HTR-8/SVneo (cell line): ENCODE measurements at places on chromosomes 3 and 15.
A peak's percentile ranks its signal among the peaks of the same experiment; 100 is the strongest.

DNA sequence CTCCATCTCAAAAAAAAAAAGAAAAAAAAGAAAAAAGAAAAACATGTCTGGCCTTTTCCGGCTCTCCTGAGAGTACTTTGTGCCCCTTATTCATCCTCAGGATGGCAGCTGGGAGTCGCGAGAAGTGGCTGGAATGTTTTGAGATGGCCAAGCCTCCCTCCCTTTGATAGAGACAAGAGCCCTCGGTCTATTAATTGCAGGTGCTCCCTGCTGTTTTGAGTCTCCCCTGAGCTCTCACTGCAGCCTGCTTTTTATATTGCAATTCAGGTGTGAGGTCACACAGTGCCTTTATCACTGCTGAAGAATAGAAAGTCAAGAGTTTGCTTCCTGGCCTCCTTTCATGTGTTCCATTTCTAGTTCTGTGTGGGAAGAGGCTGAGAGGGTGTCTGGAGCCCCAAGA is 10.9 kb downstream of the CA12 start:
- DNase-seq, result no peak

GRCh38 chr15:80597076-80597475 is 98.0 kb upstream of the ABHD17C start:
- no peak for DNase-seq

- no peak for DNase-seq
Observed at GRCh38 chr3:122794483-122794778, 438 bp upstream of the SLC49A4 start.

- peak; percentile 51 for DNase-seq
Observed at GRCh38 chr3:94440767-94441493, 378.1 kb downstream of the NSUN3 start.

DNA sequence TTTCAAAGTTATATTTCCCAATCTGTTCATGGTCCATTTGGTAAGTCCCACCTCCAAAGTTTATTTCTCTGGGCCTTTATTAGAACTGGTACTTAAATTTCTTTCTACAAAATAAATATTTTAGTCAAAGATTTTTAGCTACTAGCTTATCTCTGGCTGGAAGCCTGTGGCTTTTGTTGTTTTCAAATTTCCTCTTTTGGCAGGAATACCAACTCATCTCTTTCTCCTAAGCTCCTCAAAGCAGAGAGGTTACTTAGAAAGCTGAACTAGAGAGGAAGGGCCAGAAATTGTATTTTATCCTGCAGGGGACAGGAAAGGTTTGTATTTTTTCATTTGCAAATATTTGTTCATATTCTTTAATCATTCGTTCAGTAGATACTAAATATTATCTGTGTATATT is 227.8 kb downstream of the TBL1XR1 start:
- DNase-seq, result no peak

- no peak for DNase-seq
Observed at GRCh38 chr15:94674296-94674695, 442.9 kb downstream of the MCTP2 start.

DNA sequence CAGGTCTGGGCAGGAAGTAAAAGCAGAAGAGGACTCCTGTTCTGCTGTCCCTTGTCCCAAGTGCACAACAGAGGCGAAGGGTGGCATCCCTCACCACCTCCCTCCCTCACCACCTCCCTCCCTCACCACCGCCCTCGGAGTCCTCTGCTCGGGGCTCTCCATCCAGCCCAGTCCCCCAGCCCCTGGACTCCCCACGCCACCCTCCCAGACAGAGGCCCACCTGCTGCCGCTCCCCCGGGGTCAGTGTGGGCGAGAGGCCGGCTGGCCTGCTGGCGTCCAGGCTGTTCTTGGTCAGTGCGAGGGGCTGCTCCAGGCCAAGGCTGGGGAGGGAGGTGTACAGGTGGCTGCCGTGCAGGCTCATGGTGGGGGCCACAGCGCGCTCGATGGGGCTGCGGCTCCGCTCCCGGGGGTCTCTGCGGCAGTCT is 79.1 kb downstream of the VGLL4 start:
- no peak for DNase-seq

DNA sequence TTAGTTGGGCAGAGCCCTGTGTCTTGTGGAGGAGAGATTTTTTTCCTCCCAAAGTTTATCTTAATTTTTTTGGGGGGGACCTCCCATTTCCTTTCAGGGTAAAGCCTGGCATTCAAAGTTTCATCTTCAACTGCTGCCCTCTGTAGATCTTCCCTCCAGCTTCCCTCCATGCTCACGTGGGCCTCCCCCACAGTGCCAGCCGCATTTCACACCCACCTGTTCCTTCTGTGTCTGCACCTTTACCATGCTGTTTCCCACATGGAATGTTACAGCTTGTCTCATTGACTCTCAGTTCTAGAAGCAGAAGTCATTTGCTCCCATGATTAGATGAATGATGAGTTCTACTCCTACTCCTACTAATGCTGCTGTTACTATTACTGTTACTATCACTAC is 6.5 kb downstream of the CELF6 start:
- no peak for DNase-seq

- DNase-seq, result no peak
Observed at GRCh38 chr3:126493739-126494138, 18.0 kb upstream of the ZXDC start.

GRCh38 chr15:67091071-67091979 is 25.9 kb downstream of the SMAD3 start:
- DNase-seq, result peak; percentile 90

- no peak for DNase-seq
Observed at GRCh38 chr3:186079925-186080324, 29.0 kb downstream of the ETV5 start.

DNA sequence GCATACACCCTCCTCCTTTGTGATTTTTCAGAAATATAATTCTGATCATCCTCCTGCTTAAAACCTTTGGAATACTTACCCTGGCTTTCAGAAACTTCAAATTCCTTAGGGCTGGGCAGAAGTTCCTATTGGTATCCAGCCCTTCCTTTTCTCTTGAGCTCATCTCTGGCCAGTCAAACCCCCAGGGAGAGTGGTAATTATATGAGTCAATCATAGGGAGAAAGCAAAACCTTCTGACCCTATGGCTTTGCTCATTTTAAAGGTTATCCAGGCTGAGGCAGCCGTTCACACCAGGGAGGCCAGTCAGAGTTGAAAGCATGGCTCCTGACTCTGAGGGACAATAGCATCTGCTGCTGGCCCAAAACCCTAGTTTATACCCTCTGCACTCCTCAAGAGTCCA is 23.9 kb upstream of the CTNNB1 start:
- DNase-seq, result no peak
